ENCODE measurements at places on chromosomes 11 and 22.

DNA sequence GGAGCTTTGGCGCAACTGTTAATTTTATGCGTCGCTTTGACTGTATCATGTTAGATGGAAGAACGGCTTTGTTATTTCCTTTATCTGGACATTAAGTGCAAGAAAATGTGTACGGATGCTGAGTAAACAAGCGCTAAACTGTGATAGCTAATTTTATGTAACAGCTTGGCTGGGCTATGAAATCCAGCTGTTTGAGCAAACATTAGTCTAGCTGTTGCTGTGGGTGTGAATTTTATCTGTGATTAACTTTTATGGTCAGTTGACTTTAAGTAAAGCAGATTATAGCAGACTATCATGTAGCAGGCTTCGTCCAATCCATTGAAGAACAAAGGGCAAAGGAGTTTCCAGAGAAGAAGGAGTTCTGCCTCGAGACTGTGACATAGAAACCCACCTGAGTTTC, 14.0 kb downstream of the OR8A1 start:
- no peak for DNase-seq

GRCh38 chr11:534396-535209, 773 bp downstream of the HRAS start:
- peak; percentile 60 for DNase-seq

GRCh38 chr11:68832476-68833181, 9.1 kb downstream of the CPT1A start:
- DNase-seq = no peak

GRCh38 chr22:22394591-22394990, 114.0 kb downstream of the ZNF280B start:
- no peak for DNase-seq

DNA sequence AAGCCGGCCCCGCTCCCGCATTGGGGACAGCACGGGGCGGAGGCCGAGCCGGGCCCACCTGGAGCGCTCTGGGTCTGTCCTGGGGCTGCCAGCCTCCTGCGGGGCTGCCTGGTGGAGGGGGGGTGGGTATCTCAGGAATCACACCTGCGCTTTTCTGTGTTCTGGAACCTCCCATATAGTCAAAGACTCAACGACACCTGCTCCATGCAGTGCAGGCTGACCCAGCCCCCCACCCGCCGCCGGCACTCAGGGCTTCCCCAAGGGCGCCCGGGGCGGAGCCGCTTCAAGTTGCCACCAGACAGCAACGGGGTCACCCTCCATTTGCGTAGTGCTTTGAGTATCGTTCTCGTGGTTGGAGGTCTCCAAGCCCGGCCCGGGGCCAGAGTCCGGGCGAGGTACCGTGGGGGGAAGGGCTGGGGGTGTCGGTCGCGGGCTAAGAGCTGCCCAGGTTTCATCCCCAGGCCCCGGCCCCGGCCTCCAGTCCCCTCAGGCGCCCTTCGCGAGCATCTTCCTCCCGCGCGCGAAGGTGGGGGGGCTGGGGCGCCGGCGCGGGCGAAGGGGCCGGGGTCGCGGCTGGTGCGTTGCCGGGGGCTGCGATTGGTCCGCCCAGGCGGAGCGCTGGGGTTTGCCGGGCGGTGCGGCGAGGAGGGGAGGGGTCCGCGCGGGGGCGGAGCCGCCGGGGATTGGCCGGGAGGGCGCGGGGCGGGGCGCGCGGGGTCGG, 6.6 kb downstream of the TSPAN4 start:
- DNase-seq = no peak

GRCh38 chr11:88333862-88334261, 3.7 kb downstream of the CTSC start:
- no peak for DNase-seq

- DNase-seq = peak; percentile 65
These were observed 30.8 kb downstream of the MARK2 start for GRCh38 chr11:63869683-63870082.

DNA sequence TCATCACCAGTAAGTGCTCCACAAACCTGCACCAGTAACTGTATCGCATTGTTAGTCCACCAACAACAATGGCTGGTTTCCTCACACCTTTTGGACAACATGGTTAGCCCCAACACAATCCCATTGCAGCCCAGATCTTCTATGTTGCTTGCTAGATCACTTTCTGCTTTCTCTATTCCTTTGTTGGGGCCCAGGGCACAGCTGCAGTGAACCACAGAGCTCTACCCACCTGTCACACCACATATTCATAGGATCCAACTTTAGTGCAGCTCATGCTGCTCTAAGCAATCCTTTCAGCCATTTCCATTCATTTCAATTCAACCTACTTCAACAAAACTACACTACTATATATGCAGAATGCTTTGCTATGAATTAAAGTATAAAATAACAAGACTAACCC, 364.3 kb downstream of the DCDC1 start:
- DNase-seq = no peak

- DNase-seq = no peak
These were observed 318.7 kb downstream of the TMEM135 start for GRCh38 chr11:87356428-87356827.

DNA sequence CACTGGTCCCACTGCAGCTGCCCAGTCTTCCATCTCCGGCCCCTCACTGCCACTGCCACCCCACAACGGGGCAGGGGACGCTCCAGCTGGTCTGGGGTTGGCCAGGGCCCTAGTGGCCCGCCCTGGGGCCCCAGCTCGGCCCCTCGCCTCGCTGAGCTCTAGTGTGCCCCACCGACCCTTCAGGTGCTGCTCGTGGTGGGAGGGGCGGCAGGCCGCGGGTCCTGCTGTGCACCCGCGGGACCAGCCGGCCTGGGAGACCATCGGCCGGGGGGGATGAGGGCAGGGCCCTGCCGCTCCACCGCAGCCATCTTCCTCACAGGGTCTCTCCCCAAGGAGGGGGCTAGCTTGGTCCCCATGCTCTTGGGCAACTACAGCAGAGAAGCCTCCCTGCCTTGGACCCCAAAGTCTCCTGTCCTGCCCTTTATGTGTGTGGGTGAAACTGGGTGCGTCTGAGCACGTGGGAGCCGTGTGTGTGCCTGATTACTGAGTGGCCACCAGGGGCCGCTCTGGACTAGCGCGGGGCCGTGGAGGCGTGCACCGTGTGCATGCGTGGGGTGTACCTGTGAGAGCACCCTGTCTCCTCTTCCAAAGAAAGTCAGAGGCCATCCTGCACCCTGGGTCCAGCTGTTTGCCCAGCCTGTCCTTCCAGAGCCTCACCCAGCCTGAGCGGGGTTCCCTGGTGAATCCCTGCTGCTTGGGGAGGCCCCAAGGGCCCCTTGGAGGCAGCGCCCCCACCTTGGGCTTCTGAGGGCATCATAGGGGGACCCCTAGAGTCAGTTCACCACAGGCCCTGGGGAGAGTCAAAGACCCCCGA, 6.0 kb upstream of the ACR start:
- DNase-seq = peak; percentile 52

DNA sequence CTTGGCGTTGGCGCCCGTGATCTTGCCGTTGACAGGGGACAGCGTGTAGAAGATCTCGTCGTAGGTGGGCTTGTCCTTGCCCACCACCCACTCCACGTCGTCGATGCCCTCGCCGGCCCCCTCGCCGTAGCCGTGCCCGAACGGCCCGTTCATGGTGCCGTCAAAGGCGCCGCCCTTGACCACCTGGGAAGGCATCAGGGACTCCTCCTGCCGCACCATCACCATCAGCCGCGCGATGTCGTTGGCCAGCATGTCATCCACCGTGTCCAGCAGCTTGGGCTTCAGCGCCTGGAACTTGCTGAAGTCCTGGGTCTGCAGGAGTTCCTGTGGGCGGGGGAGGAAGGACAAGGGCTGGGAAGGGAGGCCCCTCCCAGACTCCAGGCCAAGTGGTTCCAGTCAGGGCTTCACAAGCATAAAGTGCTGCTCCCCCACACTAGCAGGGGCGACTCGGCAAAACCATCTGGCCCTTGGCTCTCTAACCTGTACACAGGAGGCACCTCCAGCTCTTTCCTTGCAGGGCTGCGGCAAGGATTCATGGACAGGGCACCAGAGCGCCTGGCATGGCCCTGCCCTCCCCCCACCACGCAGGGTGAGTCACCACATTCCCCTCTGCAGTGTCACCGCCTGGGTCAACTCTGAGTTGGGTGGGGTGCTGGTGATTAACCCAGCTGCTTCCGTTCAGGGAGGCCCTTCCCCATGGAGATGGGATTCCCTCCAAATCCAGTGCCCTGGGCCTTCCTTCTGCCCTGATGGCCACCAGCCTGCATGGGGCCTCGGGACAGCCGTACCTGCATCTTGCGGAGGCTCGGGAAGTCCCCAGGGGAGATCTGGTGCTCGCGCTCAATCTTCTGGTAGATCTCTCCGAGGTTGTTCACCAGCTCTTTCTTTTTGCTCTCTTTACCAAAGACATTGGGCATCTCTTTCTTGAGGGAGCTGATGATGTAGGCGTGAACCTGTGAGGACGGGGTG, 10.4 kb upstream of the CDC42BPG start:
- no peak for DNase-seq

GRCh38 chr11:10328314-10329098, 23.6 kb downstream of the ADM start:
- no peak for DNase-seq

- no peak for DNase-seq
These were observed 3.0 kb upstream of the RRAS2 start for GRCh38 chr11:14361951-14362350.

GRCh38 chr11:123478352-123478987, 48.4 kb downstream of the GRAMD1B start:
- DNase-seq = peak; percentile 80

DNA sequence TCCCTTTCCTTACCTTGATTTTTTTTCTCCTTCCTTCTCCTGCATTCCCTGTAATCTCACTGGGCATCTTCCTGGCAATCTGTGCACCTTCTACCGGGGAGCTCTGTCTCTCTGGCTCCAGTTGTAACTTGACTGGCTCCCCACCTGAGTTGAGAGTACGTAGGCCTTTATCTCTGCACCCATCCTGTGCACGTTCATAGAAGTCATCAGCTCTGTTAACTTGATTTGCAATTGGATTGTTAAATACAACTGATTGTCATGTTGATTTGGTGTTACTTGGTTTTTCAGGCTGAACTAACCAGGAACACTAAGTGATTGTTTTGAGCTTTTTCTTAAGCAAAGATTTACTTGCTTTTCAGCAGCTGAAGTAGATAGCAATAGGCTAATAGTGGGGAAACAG, 11.8 kb downstream of the SWAP70 start:
- DNase-seq = no peak

- DNase-seq = peak; percentile 84
These were observed 8.4 kb upstream of the SLC2A11 start for GRCh38 chr22:23849009-23850006.

Measured in GM12865 (cell line).